ENCODE measurements at places on chromosomes 5 and 9.

DNA sequence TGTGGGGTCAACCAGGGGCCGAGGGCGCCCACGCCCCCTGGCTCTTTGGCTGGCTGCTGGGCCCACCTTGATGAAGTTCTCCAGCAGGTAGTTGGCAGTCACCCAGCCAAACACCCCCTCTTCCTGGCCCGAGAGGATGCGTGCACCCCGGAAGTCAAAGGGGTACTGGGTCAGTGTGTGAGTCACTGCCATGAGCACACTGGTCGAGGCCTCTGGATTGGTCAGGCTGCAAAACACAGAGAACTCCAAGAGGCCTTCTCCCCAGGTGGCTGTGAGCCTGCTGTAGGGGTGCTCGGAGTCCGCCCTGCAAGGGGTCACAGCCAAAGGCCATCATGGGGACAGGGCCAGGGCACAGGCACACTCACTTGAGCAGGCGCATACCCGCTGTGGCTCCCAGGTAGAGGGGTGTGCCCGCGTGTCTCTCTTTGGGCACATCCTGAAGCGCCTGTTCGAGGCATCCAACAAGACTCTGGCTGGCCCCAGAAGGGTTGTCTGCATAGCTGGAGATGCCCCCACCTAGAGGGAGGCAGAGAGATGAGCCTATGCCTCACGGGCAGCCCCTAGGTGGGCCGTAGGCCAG is 2.6 kb downstream of the ENTPD2 start:
- DNase-seq = no peak

GRCh38 chr5:1212881-1213280 is 11.5 kb downstream of the SLC6A19 start:
- DNase-seq = no peak

DNA sequence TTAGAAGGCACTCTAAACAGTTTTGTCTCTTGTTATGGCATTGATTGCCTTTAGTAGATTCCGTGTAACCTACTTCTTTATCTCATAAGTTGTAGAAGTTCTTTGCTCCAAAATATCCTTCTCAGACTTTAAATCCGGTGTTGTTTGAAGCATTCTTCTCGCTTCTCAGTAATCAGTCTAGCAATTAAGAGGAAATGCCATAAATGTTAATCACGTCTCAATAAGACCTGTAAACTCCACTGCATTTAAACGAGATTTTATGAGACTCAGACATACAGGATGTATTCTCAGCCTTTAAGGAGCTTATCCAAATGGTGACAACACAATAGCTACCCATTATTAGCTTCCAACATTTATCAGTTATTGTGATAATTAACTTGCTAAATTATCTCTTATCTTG is 7.7 kb upstream of the C5 start:
- DNase-seq = no peak

DNA sequence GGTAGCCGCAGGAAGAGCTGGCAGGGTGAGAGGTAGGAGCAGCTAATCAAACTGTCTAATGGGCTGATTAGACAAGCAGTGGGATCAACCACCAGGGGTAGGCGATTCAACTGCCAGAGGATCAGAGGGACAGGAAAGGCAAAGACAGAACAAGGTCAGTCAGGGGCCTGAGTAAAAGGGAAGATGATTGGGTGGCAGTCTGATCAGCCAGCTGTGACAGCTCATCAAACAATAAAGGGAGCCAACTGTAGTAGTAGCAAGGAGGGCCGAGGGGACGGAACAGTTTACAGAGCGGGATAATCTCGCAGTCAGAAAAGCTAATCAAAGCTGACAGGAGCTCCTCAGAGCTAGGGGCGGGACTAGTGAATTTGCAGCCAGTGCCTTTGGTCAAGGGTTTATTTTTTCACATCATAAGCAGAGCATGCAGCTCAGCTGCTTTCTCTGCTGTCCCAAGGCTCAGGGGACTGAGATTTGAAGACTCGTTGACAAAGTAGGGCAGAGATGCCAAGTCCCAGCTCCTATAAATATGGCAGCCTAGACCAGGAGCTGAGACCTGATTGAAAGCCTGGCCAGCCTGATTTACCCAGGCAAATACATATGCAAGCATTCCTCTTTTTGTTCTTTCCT is 418.2 kb downstream of the GABRG2 start:
- DNase-seq = no peak

All from NCI-H146 (cell line).